Stimulated activated CD8-positive, alpha-beta memory T cell treated with anti-CD3 and anti-CD28 coated beads, Interleukin-4, amount 100 ng/mL, for 48 hours (primary cell): ENCODE measurements at places on chromosomes 3 and 15.
A peak's percentile ranks its signal among the peaks of the same experiment; 100 is the strongest.

- DNase-seq, result no peak
Measured at GRCh38 chr3:192684151-192684550, 43.2 kb downstream of the FGF12 start.

DNA sequence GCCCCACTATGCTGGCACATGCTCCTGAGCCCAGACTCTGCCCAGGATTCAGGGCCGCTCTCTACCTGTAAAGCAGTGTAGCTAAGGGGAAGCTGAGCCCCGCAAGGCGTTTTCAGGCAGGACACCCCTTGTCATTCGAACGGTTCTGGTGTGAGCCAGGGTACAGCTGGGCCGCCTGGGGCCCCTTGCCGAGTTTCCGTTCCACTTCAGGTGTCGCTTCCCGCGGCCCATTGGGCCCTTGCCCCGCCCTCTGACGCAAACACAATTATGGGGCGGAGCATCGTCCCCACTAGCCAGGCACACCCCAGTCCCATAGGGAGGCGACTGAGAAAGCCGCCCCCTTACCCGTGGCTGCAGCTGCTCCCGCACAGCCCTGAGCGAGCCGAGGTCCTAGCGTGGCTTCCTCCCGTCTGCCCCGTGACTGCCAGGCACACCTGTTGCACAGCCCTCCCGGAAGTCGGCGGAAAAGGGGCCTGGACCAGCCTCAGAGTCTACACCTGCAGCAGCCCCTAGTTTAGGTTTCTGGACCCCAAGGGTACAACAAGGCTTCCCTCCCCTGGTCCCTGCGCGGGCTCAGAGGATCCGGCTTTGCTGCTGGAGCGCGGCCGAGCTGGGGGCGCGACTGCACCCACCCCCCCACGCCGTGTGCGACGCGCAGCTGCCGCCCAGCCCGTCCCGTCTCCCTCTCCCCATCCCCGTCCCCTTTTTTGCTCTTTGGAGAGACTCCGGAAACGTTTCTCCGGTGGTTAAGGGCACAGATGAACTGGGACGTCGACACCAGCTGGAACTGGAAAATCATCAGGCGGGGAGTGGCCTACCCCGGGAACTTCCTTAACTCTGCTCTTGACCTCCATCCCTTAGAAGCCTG, at the start of gene PLSCR2:
Gene PLSCR2 (minus strand): TSS at position 412 of the 868 bp plus-strand sequence. CDS start 9,657 bp downstream, outside the sequence.
- DNase-seq, result peak; percentile 76

- no peak for DNase-seq
Measured at GRCh38 chr3:168495270-168495669, 399.5 kb upstream of the GOLIM4 start.

DNA sequence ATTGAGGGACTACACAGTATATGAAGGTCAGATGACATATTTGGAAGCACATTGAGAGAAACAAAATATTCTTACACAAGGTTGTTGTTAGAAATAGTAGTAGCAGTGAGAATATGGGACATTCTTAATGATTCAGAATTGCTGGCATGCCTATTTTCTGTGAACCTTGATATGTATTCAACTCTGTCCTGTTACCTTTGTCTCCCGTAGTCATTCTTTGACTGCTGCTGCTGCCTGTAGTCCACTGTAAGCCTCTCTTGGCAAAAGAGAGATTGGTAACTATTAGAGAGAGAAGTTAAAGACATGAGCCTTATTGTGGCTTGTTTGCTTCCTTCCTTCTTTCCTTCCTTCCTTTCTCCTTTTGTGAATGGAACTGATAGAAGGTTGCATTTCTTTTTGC, 64.5 kb downstream of the TCF12 start:
- DNase-seq, result no peak

DNA sequence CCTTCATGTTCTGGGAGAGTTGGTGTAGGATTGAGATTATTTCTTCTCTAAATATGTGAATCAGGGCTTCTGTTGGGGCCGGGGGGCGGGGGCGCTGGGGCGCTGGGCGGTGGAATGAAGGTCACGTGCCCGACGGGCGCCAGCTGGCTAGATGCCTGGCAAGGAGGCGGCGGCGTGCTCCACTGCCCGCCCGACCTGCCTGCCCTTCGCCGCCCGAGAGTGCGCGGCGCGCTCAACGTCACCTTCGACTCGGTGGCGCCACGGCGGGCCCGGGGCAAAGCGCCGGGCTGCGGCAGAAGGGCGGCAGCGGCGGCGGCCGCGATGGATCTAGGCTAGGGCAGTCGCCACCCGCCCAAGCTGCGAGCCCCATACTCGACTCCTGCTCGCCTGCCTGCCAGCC, 47.0 kb upstream of the LHFPL4 start:
- peak; percentile 54 for DNase-seq

GRCh38 chr3:49519296-49519695, 35.0 kb upstream of the BSN start:
- no peak for DNase-seq

DNA sequence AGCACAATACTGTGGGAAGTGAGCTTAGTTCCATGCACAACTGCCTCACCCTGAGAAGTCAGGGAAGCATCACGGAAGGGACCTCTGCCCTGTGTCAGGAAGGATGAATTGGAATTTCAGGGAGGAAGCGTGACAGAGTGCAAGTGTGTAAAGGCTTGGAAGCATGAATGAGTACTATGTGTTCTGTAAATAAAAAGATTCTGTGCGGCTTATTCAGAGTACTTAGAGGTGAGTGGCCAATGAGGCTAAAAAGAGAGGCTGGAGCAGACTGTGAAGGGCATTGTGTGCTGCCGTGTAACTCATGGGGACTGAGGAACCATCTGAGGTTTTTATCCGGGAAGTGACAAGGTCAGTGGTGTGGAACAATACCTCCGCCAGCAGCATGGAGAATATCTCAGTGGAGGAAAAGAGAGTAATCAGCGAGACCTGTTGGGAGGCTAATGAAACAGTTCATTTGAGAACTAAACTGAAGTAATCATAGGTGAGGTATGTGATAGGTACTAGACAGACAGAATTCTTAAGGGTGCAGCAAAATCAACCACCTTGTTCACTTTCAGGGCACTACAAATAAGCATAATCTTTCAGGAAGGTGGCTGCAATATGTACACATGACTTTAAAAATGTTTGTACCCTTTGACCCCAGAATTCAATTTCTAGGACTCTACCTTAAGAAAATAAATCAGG, 64.9 kb upstream of the SPRED1 start:
- no peak for DNase-seq

- DNase-seq, result no peak
Measured at GRCh38 chr3:36373666-36374065, 6.6 kb upstream of the STAC start.

GRCh38 chr15:91853948-91854638, 585 bp downstream of the SLCO3A1 start:
- DNase-seq, result peak; percentile 56

- DNase-seq, result no peak
Measured at GRCh38 chr15:63251701-63252100, 25.7 kb upstream of the APH1B start.

DNA sequence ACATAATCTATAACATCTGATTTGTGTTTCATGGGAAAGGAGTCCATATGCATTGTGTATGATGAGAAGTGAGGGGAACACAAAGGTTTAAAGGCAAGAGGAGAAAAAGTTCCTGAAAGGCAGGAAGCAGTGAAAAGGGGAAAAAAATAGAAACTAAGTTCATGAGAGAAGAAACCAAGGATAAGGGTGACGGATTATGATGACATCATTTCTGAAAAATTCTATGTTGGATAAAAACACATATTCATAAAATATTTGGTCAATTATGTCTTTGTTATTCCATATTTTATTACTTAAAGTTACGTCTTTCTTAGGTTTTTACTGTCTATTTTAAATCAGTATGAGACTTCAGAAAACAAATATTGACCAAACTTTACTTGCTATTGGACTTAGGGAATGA, 48.6 kb upstream of the CP start:
- DNase-seq, result no peak

DNA sequence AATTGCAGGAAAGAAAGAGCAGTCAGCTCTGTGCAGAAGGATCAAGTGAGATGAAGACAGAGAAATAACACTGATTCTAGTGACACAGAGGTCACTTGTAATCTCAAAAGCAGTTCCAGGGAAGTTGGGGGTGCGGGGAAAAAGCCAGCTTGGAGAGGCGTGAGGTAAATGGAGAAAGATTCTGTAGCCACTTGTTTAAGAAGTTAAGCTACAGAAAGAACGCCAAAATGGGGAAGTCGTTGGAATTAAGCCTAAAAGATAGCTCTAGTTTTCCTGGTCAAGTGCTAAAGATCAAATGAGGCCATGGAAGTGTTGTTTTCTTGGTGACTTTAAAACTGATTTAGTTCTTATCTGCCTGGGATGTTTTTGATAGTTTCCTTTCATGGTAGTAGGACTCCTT, 152.0 kb downstream of the GREM1 start:
- no peak for DNase-seq

- DNase-seq, result no peak
Measured at GRCh38 chr3:54443561-54444161, 321.3 kb downstream of the CACNA2D3 start.

GRCh38 chr3:155326901-155327300, 33.4 kb upstream of the STRIT1 start:
- no peak for DNase-seq

GRCh38 chr3:141798448-141798845, 35.2 kb downstream of the GRK7 start:
- DNase-seq, result no peak

DNA sequence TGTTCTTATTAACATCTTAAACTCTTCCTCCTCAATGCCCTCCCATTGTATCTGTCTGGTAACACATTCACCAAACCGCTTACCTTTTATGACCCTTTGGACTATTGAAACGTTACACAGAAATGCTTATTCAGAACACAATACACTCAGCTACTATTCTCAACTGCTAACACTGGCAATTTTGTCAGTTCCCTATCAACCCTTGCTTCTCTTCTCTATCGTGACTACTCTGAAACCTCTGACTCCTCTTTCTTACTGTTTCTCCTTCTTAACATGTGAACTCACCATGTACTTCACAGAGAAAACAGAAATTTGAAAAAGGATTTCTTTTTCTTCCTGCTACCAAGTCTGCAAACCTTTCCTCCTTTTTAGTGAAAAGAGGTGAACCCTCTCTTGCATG, 232.9 kb upstream of the GPR149 start:
- DNase-seq, result no peak
